GM19239 (cell line): ENCODE measurements at places on chromosomes 1 and 21.
A peak's percentile ranks its signal among the peaks of the same experiment; 100 is the strongest.

GRCh38 chr1:24316645-24317044 lies 2.5 kb upstream of the GRHL3 start:
- DNase-seq, result no peak

DNA sequence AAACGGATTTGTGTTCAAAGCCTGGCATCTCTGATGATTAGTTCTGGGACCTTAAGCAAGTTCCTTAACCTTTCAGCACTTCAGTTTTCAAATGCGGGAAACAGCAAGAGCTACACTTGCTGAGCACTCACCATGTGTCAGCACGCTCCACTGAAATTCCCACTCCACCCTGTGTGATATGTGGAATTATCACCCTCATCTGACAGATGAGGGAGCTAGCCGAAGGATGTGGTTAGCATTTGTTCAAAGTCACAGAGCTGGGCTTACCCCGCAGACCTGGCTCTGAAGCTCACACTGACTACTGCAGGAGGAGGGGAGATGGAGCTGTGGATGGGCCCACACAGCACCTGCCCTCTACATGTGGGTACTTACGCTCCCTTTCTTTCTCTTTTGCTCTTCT lies 29.1 kb downstream of the IL12RB2 start:
- no peak for DNase-seq

GRCh38 chr21:14567331-14568279 lies 21.5 kb upstream of the SAMSN1 start:
- no peak for DNase-seq

DNA sequence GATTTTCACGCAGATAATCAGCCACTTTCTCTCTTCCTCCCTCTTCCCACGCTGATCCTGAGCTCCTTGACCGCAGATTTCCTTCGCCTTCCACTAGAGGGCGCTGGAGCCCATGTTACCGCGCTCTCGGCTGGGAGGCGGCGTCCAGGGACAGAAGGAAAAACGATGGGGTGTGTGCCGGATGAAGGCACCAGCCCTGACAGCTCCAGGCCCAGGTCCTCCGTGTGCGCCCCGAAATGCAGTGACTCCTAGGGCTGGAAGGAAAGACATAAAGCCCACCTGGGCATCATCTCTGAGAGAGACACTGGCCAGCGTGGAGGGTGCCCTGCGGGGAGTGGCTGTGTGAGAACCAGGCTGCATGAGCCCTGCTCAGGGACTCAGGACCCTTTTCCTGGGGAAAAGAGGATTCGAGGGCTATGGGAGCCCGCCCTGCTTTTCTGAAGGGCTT lies 44.9 kb upstream of the CYP2J2 start:
- peak; percentile 65 for DNase-seq

- no peak for DNase-seq
Measured at GRCh38 chr21:27418346-27418745, 451.5 kb upstream of the ADAMTS5 start.

DNA sequence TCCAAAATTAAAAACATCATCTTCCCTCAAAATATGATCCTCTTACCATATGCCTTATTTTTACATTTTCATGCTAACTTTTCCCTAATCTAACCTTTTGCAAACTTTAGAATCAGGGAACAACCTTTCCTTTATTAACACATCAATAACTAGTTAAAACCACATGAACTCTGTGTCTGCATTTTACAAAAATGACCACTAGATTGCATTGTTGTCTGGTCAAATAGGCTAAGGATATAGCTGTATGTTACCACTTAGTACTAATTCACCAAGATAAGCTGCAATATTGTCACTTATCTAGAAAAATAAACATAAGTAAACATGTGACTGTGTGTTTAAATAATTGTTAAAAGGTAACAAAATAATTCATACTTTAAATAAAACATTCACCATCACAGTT lies 82.3 kb downstream of the DENND1B start:
- no peak for DNase-seq

GRCh38 chr1:71027991-71028390 lies 19.6 kb downstream of the PTGER3 start:
- DNase-seq, result no peak

- no peak for DNase-seq
Measured at GRCh38 chr21:25903607-25904006, 168.8 kb downstream of the GABPA start.

DNA sequence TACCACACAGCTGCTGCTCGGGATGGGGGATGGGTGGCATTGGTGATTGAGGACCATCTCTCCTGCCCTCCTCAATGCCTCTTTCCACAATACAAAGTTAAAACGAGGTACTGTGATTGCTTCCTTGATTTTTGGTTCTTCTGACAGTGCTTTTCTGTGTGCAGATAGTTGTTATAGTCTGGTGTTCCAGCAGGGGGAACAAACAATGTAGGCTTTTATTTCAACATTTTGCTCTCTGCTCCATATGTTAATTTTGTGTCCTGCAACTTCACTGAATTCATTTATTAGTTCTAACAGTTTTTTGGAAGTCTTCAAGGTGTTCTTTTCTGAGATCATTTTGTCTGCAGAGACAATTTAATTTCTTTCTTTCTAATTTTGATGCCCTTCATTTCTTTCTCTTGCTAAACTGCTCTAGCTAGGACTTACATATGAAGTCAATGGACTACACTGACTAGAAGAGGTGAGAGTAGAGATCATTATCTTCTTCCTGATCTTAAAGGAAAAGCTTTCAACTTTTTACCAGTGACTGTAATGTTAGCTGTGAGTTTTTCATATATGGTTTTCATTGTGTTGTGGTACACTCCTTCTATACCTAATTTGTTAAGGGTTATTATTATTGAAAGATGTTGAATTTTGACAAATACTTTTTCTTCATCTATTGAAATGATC lies 45.4 kb downstream of the TNFSF18 start:
- DNase-seq, result no peak

GRCh38 chr21:35366394-35367080 lies 317.4 kb upstream of the RUNX1 start:
- DNase-seq, result no peak

GRCh38 chr1:211529453-211529852 lies 37.5 kb upstream of the RD3 start:
- DNase-seq, result no peak

GRCh38 chr1:235326719-235327558 lies 1.0 kb downstream of the ARID4B start:
- no peak for DNase-seq

DNA sequence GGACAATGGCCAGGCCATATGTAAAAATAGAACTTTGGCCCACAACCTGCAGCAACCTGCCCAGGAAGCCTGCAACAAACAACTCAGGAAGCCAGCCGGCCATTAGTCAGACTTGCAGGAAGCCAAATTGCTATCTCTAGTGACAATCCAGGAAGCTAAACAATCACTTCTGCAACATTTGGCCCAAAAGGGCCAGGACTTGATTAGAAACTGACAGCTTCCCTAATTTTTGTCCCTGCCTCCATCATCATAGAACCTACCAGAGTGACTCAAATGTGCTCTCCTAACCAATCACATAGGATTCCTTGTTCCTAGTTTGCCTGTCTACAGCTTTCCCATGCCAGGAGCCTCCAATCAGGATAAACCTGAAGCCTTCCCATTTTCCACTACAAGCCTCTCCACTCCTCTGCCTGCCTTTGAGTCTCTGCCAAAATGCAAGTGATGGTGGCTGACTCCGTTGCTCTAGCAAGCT lies 639.3 kb downstream of the PTPRU start:
- DNase-seq, result no peak

DNA sequence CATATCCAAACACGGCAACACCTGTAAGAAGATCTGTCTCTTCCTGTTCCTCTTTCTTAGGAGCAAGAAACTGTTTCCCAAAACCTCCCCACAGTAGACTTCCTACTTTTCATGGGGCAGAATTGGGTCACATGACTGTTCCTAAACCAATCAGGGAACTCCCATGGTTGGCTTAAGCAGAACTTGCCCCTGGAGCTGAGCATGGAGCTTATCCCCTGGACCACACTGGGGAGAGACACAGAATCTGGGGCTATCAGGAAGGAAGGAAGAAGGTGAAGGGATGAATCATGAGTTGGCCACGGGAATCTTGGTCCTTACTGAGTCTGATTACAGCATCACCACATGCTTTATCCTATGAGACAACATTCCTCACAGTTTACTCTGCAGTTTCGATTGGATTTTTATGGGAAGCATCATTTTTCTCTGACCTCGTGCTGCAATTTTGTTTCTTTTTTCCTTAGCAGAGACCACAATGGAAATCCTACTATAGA lies 81.8 kb downstream of the CDC7 start:
- no peak for DNase-seq

- no peak for DNase-seq
Measured at GRCh38 chr1:22689505-22689904, 21.1 kb upstream of the EPHB2 start.

DNA sequence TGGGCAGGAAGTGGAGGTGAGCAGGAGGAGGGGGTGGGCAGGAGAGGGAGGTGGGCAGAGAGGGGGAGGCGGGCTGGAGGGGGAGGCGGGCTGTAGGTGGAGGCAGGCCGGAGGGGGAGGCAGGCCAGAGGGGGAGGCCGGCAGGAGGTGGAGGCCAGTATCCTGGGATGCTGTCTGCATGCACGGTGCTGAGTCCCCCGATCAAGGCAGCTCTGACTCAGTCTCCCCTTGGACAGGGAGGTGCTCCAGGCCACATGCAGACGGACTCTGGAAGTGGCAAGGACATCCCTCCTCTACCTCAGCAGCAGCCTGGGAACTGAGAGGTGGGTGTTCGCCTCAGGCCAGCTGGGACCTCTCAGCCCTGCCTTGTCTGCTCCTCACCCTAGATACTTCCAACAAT lies 9.9 kb downstream of the IKBKE start:
- DNase-seq, result no peak

DNA sequence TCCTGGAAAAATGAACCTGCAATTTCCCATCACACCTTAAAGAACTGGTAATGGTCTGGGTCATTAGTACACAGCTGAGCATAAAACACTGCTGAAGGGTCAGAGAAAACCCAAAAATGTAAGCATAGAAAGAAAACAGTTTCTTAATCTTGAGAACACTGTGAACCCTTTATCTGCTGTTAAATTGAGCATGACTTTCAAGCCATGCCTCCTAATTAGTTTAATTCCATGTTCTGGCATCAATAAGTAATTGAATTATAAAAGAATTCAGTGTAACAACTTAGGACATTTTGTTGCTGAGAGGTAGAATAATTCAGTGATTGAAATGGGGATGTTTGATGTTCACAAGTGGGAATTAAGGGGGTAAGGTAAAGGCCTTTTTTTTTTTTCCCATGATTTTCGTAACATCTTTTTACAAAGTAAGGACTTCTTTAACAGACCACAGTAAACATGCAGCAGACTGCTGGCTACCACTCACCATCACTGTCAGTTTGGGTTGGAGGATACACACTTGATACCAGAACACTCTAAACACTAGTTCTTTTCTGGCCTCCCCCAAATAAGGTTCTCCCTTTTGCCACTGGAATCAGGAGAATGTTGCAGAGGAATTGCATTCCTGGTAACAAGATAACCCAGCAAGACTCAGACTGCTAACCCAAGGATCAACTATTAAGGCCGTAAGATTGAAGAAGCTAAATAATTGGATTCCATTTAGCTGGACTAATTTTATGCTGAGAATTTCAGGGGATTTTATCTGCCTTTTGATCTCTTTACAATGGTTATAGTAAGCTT lies 3.0 kb downstream of the RWDD3 start:
- DNase-seq, result no peak

GRCh38 chr1:47658161-47658920 lies 220.5 kb downstream of the FOXD2 start:
- no peak for DNase-seq

GRCh38 chr1:225990705-225991464 lies 8.3 kb downstream of the SDE2 start:
- no peak for DNase-seq

DNA sequence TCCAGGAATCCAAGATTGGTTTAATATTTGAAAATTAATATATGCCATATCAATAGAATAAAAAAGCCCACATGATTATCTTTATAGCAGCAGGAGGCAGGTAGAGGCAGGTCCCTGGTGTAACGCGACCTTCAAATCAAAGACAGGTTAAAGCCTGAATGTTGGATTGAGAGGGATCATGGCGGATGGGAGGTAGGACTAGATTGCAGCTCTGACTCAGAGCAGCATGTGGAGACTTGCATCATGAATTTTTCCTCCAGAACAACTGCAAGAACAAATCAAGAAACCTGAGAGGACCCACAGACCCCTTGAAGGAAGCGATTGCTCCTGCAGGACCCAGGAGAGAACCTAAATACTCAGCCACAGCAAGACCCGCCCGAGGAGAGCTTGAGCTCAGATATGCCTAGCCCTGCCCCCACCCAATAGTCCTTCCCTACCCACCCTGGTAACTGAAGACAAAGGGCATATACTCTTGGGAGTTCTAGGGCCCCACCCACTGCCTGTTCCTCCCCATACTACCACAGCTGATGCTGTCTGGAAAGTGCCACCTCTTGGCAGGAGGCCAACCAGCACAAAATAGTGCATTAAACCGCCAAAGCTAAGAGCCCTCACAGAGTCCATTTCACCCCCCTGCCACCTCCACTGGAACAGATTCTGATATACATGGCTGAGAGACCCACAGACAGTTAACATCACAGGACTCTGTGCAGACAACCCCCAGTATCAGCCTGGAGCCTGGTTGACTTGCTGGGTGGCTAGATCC lies 19.5 kb downstream of the S100B start:
- no peak for DNase-seq

GRCh38 chr1:232561381-232561780 lies 68.6 kb downstream of the SIPA1L2 start:
- DNase-seq, result no peak

- no peak for DNase-seq
Measured at GRCh38 chr1:241997401-241997998, 1.4 kb downstream of the MAP1LC3C start.

DNA sequence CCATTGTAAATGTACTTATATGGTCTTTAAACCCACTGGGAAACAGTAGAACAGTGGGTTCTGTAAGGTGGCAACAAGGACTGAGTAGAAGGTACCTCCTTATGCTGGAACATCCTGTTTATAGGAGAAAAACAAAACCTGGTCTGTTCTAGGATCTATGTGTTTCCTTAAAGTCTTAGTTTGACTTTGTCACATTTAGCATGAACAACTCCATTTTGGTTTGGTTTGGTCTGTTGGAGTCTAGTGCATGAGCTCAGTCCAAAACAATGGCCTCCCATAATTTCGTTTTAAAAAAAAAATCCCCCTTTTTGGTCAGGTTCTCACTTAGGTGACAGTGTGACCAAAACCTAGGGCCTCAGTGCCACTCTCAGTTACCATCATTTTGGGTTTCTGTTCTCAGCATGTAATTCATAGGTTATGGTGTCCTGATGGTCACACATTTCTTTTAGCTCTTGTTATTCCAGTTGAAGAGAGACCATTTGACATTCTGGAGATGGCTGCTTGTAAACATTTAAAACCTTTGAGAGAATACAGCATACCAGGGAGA lies 66.4 kb upstream of the IL12RB2 start:
- no peak for DNase-seq

- no peak for DNase-seq
Measured at GRCh38 chr1:62493656-62494055, 56.8 kb downstream of the USP1 start.
